ENCODE measurements at places on chromosomes 3 and 15.

DNA sequence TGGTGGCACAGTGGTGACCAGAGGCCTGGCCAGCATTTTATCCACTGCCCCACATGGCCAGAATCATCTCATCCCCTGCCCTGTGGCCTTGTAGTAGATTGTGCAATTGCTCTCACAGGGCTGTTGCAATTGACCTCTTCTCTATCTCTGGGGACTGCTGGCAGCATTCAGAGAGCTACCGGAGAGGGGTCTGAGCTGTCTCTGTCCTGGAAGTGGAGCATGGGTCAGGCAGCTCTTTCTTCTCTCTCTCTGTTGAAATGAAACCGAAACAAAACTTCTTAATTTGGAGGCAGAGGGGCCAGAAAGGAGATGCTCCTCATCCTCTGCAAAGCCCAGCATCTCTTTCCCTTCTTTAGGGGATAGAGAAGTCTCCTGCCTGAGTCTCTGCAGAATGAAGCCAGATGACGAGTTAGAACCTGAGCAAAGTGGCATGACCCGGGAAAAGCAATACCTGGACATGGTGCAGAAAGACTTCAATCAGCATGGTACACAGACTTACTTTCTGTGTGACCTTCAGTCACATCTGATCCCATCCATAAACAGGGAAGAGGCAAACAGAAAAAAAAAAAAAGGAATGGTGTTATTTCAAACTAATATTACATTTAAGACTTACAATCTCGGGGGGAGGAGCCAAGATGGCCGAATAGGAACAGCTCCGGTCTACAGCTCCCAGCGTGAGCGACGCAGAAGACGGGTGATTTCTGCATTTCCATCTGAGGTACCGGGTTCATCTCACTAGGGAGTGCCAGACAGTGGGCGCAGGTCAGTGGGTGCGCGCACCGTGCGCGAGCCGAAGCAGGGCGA, 144.5 kb upstream of the BCL6 start:
- DNase-seq = no peak

- no peak for DNase-seq
Measured at GRCh38 chr3:100072326-100073048, 41.8 kb downstream of the FILIP1L start.

DNA sequence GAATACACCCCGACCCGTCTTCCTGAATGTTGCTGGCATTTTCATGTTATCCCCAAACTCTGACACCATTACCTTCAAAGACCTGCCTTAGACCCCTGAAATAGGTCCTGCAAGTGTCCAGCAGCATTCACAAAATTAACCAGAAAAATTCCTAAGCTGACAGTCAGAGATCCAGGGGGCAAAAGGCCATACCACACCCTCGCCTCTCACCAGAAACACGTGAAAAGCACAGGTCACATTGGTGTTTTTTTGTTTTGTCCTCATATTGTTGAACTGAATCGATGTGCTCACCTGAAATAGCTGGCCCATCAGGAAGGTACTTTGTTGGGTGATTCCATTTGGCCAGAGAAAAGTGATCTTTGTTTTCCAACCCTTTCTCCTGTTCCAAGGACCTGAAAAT, 113.1 kb upstream of the HES1 start:
- no peak for DNase-seq

- no peak for DNase-seq
Measured at GRCh38 chr3:85571835-85572234, 613.0 kb downstream of the CADM2 start.

DNA sequence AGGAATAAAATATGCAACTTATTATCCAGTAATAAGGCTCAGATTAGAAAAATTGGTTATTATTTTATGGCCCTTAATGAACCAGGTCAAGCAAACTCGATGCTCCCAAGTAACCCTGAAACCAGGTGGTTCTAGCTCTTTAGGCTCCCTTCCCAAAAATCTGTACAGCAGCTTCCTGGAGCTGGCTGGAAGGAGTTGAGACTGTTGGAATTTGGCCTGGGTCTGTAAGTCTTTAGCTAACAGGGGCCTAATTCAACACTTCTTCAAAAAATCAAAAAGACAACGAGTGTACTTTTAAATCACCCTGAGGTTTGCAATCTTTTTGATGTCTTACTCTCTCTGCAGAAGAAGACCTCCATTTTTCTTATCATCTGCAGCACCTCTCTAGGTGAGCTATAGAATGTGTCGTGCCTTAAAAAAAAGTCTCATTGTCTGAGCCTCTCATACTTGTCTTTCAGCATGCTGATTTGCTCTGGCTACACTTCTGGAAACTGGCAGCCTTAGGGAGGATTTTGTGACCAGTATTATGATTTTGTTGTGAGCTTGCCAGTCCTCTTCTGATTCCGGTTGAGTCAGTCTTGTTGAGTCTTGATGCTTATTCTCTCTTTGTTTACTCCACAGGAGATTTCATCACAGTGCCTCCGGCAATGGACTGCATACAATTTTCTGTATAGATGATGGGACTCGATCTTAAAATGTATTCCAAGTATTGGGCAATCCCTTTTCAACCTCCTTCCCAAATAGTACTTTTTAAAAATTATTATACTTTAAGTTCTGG, 235.0 kb upstream of the KBTBD8 start:
- no peak for DNase-seq

DNA sequence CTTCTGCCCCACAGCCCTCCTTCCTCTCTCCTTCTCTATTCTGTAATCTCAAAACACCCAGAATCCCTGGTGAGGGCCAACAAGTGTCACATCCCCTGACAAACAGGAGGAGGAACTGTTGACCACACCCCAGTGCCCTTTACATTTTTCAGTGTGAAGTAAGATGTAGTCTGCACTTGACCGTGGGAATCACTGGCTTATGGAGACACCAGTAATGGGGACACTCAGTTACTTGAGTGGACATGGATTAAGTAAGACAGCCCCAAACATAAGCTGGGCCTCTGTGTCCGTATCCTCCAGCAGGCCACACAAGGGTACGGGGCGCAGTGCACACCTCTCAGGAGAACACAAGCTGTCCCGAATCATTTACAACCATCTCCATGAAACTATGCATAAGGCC, 28.4 kb upstream of the LIMD1 start:
- no peak for DNase-seq

DNA sequence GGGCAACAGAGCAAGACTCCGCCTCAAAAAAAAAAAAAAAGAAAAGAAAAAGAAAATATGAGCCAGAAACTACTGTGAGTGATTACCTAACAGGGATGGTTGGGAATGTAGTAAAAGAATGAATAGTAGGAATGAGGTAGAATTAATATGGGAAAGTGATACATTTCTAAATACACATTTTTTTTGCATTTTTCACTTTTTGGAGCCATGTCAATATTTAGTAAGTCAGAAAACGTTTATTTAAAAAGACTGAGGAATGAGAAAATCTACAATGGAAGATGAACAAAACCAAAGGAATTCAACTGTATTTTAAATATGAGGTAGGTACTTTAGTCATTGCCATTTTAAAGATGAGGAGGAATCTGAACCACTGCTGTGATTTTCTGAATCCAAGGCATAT, 817.2 kb upstream of the CADM2 start:
- no peak for DNase-seq

DNA sequence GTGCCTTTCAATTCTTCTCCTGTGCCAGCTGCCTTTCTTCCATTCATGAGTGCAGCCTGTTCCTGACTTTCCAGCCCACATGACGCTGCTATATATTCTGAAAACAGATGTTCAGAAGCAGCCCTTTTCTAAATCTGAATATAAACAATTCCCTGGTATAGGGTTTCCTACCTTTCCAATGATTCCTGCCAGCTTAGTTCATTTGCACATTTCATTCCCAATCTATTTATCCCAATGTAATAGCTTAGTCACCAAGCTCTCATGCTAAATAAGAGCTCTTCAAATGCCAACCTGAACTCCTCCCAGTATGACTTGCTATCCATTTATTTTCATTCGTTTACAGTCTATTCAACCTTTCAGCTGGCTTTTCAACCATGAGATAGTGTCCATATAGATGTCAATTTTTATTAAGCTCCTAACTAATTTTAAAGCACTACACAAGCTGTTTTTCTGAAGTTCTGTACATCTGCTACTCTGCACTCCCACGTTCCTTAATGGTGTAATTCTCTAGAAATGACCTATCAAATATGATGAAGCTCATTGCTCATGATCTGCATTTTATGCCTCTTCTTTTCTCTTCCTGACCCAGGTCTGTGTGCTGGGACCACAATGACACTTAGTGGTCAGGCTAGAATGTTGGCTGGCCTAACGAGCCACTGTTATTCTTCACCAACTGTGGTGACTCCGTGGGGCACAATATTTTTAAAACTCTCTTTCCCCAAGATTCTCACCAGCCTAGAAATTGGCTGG, 605.0 kb upstream of the TBL1XR1 start:
- no peak for DNase-seq

- DNase-seq = no peak
Measured at GRCh38 chr15:57767481-57767880, 61.0 kb downstream of the POLR2M start.

GRCh38 chr15:48144889-48145288, 24.1 kb downstream of the SLC24A5 start:
- no peak for DNase-seq

DNA sequence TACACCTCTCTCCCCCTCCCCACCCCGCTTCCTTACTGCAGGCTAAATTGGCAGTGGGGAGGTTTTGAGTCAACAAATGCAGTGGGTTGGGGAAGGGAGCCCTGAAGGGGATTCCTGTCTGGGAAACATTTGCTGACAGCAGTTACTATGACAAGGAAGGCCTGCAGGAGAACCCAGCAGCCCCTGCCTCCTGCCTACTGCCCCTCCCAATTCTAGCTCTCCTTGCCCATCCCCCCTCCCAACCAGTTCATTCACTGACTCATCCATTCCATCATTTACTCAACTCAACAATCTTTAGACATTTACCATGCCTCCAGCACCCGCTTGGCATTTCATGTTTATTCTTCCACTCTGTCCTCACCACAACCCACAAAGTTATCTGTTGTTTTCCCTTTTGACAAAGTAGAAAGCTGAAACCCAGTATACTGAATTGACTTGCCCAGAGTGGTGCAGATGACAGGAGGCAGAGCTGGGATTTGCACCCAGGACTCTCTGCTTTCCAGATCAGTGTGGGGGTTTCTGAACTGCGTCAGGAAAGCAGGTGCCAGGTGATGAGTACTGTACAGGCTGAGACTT, 75.0 kb downstream of the MAGEF1 start:
- no peak for DNase-seq

- no peak for DNase-seq
Measured at GRCh38 chr3:77887611-77888010, 847.7 kb downstream of the ROBO2 start.

DNA sequence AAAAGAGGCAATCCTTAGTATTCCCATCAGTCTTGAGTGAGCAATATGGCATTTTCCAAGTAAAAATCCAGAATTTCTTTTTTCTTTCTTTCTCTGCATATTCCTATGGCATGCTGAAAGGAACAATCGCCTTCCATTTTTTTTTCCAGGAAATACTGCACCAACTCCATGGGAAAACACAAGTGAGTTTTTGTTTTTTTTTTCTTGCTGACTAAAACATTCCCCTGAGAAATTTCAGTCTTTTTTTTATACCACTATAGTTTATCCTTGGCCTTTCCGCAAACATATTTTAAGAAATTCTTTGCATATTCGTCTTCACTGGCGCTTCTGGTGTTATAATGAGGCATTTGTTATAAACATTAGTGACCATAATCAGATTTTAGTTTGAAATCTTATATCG, 429.6 kb upstream of the MDFIC2 start:
- DNase-seq = no peak

- DNase-seq = no peak
Measured at GRCh38 chr15:66961407-66961884, 104.0 kb upstream of the SMAD3 start.

DNA sequence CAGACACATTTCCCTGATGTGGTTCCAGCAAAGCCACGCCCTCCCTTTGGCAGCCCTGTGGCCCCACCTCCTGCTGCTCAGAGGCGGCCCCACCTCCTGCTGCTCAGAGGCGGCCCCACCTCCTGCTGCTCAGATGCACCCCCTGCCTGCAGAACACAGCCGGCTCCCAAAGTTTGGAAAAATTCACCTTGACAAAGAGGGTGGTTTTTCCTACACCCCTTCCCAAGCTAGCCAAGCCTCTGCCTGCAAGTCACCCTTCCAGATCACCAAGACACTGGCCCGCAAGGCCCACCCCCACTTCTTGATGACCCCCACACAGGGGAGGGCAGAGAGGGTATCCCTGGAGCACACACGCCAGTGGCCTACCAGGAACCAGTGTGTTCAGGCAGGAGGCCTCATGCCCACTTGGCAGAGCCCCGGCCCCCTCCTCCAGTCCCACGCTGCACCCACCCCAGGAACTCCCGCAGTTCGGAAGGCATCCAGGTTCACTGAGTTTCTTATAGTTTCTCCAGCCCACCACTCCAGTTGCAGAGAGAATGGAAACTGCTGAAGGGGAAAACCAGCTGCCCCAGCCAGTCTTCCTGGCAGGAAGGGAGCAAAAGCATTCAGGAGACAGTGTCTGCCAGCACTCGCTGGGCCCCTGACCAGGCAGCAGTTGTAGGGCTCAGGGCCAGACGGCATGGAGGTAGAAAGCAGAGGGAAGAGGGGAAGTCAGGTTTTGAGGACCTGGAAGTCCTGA, 2.3 kb upstream of the HAPLN3 start:
- DNase-seq = peak; percentile 67

DNA sequence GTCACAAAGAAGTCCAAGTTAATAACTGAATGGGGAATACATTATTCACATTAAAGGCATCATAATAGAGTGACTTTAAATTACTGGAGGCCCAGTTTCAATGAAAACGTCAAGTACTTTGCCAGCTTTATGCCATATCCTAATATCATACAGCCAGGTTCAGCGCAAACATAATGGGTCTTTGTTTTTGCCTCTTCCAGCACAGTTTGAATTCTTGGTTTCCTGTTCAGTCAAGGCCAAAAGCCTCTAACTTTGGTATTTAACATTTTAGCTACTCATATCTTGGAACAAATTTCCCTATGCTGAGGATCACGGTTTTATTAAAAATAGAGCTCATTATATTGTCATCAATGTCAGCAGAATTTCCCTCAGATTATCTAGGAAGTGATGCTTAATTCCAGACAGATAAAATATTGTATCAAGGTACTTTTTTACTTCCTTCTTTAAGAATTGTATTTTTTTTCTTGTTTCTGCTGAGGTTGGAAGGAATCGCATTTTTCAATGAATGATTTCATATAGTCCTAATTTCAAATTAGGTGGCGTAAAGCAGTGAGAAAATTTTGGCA, 269.2 kb downstream of the THRB start:
- no peak for DNase-seq

DNA sequence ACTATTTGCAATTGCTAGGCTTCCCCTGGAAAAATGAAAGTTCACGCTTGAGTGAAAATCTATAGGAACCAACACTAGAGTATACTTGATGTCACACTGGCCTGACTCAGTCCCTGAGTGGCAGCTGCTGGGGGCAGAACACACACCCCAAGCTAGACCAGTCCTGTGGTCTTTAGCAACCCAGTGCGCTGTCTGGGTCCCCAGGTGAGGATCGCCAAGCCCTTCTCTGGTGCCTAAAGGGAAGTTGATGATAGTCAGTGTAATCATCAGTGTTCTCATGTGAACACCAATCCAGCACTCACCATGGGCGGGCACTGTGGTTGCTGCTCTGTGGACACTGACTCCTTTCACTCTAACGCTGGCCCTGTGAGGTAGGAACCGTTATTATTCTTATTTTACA, 11.2 kb downstream of the ALDH1A3 start:
- DNase-seq = no peak

Data from activated gamma-delta T cell treated with Interleukin-2 at 50 U/mL for 16 hours (primary cell).